Thyroid gland (tissue), 4 donors: ENCODE measurements at places on chromosomes 11 and 22. TPM values are rescaled to one million over a fixed set of nuclear protein-coding genes. Genes with fewer than 3 reads are reported as not detected.

The PEX16 gene
- 28.6 TPM for total RNA-seq

The SEC14L2 gene
- 26.6 TPM for total RNA-seq

The LRRC4C gene
- total RNA-seq, result 13.9 TPM

DNA sequence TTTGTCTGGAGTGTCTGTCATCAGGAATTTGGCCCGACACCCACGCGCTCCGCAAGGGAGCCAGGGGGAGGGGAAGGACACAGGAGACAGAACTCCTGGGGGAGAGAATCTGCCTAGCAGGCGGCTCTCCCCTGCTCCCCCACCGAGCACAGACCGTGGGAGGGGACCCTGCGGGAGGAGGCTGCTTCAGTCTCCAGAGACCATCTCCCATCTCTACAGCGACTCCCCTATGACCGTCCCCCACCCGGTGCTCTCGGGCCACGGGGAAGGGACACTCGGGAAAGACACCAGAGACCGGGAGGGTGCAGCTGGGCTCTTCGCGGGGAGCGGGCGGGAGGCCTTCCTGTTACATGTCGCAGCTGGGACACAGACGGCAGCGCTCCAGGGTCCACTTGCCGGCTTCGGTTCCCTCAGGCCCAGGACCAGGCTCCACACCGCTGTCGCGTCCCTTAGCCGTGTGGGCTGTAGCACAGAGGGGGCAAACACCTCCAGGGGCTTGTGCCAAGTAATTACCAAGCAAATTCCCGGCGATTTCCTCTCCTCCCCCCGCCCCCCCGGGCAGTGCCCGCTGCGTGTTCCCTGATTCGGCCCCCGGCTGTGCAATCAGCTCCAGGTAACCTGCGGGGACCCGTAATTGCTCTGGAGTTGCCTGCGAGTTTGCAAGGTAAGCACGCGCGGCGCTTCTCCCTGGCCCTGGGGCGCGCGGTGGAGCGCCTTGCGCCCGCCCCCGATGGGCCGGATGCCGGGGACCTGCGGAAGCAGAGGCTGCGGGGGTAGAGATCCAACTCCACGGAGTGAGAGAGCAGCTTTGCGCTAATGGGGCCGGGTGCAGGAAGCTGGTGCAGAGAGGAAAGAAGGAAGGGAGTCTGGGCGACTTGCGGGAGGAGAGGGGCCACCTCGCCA is 155.1 kb upstream of the CADM1 start:
- DNase-seq, result peak; percentile 74
- no peaks in the 10 kb centered on the region for H3K36me3 ChIP-seq
- no peaks in the 10 kb centered on the region for H3K27me3 ChIP-seq
- H3K27ac ChIP-seq, result no peak overlapping the region
- H3K4me1 ChIP-seq, result peaks cover 10% of the 10 kb centered on the region

- no peaks in the 10 kb centered on the region for H3K27me3 ChIP-seq
- DNase-seq, result no peak
- no peaks in the 10 kb centered on the region for H3K36me3 ChIP-seq
- no peak overlapping the region for H3K4me3 ChIP-seq
- no peak overlapping the region for H3K27ac ChIP-seq
Observed at GRCh38 chr11:78768345-78768744, 193.7 kb upstream of the NARS2 start.

DNA sequence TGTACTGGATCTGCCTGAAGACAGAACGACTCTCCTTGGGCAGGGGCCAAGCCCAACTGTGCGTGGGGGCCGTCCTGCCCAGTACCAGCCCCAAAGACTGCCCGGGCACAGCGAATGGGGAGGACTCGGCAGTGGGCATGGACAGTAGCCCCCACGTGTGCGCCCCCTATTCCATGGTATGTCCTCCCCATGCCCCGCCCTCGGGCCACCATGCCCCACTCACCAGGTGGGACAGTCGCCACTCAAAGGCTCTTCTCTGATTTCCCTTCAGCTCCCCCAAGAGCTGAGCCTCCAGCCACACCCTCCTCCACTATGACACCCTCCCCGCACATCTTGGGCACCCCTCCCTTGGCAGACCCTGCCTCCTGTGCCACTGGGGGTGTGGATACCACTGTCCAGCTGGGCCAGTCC is 43.5 kb downstream of the GNB1L start:
- no peak overlapping the region for H3K27ac ChIP-seq
- no peaks in the 10 kb centered on the region for H3K36me3 ChIP-seq
- DNase-seq, result peak; percentile 1
- H3K4me3 ChIP-seq, result no peak overlapping the region
- H3K27me3 ChIP-seq, result no peaks in the 10 kb centered on the region

GRCh38 chr11:26283852-26284408 is 48.0 kb upstream of the ANO3 start:
- H3K36me3 ChIP-seq, result no peaks in the 10 kb centered on the region
- H3K27me3 ChIP-seq, result no peaks in the 10 kb centered on the region
- H3K4me3 ChIP-seq, result no peak overlapping the region

DNA sequence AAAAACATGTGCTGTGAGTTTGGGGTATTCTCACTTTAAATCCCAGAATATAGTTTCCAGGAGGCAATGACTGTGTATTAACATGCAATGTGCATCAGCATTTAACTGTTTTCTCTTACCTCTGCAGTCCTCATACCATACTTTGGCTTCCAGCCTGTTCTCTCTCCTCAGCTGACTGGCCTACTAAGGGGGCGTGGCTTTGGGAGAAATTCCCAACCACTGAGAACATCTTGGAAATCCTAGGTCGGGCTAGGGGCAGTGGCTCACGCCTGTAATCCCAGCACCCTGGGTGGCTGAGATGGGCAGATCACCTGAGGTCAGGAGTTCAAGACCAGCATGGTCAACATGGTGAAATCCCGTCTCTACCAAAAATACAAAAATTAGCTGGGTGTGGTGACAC is 13.5 kb upstream of the ZC3H12C start:
- H3K27me3 ChIP-seq, result no peaks in the 10 kb centered on the region
- H3K4me1 ChIP-seq, result no peaks in the 10 kb centered on the region
- no peak overlapping the region for H3K27ac ChIP-seq

GRCh38 chr11:45607995-45608394 is 57.4 kb downstream of the CHST1 start:
- H3K4me3 ChIP-seq, result no peak overlapping the region
- no peak overlapping the region for H3K27ac ChIP-seq
- peaks cover 42% of the 10 kb centered on the region for H3K4me1 ChIP-seq
- DNase-seq, result no peak

GRCh38 chr11:64243236-64243854 is 2.5 kb downstream of the FKBP2 start:
- H3K4me1 ChIP-seq, result peaks cover 37% of the 10 kb centered on the region
- H3K4me3 ChIP-seq, result no peak overlapping the region
- peak overlapping the region; percentile 99 for H3K27ac ChIP-seq
- peaks cover under 1% of the 10 kb centered on the region for H3K36me3 ChIP-seq
- no peak for DNase-seq
- no peaks in the 10 kb centered on the region for H3K27me3 ChIP-seq
